ENCODE measurements at places on chromosomes 7 and 10. TPM values are rescaled to one million over a fixed set of nuclear protein-coding genes. Genes with fewer than 3 reads are reported as not detected.

- H3K27ac ChIP-seq: peak overlapping the region; percentile 43
- no peaks in the 10 kb centered on the region for H3K27me3 ChIP-seq
- no peak for DNase-seq
- H3K36me3 ChIP-seq: no peaks in the 10 kb centered on the region
Measured at GRCh38 chr10:110398419-110399105, 93.8 kb upstream of the SMNDC1 start.

DNA sequence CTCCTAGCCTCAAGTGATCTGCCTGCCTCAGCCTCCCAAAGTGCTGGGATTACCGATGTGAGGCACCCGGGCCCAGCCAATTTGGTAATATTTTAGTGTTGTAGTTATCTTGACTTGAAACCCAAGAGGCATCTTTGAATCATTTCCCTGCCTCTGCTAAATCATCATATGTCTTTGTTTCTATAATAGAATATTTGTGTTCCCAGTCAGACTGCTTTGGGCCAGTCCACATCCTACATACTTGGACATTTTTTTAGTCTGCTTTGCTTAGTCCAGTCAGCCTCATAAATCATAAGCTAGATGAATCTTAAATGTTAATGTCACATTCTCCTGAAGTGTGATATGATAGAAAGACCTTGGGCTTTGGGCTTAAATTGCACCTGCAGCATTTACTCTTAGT, 5.9 kb downstream of the STAM start:
- peak overlapping the region; percentile 83 for H3K27ac ChIP-seq
- no peaks in the 10 kb centered on the region for H3K27me3 ChIP-seq
- peaks cover 37% of the 10 kb centered on the region for H3K4me1 ChIP-seq
- DNase-seq: no peak

GRCh38 chr7:48118041-48118440, 29.0 kb downstream of the UPP1 start:
- H3K4me3 ChIP-seq: no peak overlapping the region
- no peaks in the 10 kb centered on the region for H3K4me1 ChIP-seq
- DNase-seq: no peak
- H3K27ac ChIP-seq: no peak overlapping the region
- no peaks in the 10 kb centered on the region for H3K27me3 ChIP-seq

- H3K27me3 ChIP-seq: no peaks in the 10 kb centered on the region
- no peak for DNase-seq
- no peaks in the 10 kb centered on the region for H3K36me3 ChIP-seq
Measured at GRCh38 chr7:55006499-55006898, 12.3 kb upstream of the EGFR start.

DNA sequence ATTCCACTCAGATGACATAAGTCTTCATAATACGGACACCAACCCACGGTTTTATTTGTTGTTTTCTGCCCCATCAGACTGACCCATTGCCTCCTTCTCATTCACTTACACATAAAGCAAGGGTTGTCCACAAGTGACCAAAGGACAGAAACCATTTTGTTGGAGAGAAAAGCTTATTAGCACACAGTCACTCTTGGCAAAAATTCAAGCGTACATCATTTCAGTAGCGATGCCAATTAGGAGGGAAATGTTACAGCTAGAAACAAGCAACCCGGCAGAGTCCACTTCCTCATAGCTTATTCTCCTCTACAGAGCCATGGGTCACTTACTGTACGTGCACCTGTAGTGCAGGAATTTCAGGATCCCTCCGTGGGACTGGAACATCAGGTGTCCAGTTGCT, 23.0 kb downstream of the ABLIM1 start:
- no peaks in the 10 kb centered on the region for H3K36me3 ChIP-seq
- no peaks in the 10 kb centered on the region for H3K27me3 ChIP-seq
- H3K4me1 ChIP-seq: peaks cover 51% of the 10 kb centered on the region
- DNase-seq: no peak

DNA sequence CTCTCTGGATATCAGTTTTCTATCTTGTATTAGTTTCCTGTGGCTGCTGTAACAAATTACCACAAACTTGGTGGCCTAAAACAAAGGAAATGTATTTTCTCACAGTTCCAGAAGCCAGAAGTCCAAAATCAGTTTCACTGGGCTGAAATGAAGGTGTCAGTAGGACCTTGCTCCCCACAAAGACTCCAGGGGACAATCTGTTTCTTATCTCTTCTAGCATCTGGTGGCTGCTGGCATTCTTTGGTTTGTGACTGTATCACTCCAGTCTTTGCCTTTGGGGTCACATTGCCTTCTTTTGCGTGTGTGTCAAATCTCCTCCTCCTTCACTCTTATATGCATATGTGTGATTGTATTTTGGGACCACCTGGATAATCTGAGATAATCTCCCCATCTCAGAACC, 153.0 kb upstream of the PRPS1L1 start:
- no peaks in the 10 kb centered on the region for H3K36me3 ChIP-seq
- H3K4me3 ChIP-seq: no peak overlapping the region
- no peak overlapping the region for H3K27ac ChIP-seq
- H3K4me1 ChIP-seq: peaks cover 39% of the 10 kb centered on the region
- no peak for DNase-seq
- H3K27me3 ChIP-seq: no peaks in the 10 kb centered on the region

DNA sequence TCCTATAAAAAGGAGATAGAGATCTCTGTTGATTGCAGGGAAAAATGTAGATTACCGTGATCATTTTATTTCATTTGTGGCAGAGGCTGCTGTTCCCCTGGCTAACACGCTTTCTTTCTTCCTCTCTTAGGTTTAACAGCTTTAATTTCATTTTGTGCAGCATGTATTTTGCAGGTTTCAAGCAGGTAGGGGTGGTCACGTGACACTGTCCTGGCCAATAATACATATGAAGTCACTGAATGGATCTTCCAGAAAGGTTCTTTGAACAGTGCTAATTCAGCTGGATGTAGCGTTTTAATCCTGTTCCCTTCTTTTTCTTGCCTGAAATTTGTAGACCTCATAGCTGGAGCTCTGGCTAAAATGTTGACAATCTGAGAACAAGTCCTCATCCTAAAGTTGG, 3.6 kb upstream of the EPHB6 start:
- H3K27ac ChIP-seq: no peak overlapping the region
- no peak for DNase-seq
- no peaks in the 10 kb centered on the region for H3K36me3 ChIP-seq
- H3K4me1 ChIP-seq: peaks cover 6% of the 10 kb centered on the region
- no peaks in the 10 kb centered on the region for H3K27me3 ChIP-seq

- no peaks in the 10 kb centered on the region for H3K4me1 ChIP-seq
- no peaks in the 10 kb centered on the region for H3K27me3 ChIP-seq
- H3K36me3 ChIP-seq: peaks cover 1% of the 10 kb centered on the region
- no peak overlapping the region for H3K27ac ChIP-seq
- no peak for DNase-seq
- H3K4me3 ChIP-seq: no peak overlapping the region
Measured at GRCh38 chr7:127809261-127809702, 157.3 kb downstream of the SND1 start.

GRCh38 chr7:69283421-69283820, 314.9 kb upstream of the AUTS2 start:
- H3K27me3 ChIP-seq: no peaks in the 10 kb centered on the region
- no peak for DNase-seq

DNA sequence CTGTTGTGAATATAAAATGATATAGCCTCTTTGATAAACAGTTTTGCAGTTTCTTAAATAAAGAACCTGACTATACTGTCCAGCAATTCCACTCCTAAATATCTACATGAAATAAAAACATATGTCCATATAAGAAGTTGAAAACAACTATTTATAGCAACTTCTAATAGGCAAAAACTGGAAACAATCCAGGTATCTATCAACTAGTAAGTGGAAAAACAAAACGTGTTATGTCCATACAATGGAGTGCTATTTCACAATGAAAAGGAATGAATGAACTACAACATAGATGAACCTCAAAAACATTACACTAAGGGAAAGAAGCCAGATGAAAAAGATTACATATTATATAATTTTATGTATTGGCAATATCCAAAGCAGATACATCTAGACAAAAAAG, 268.9 kb downstream of the CSTF2T start:
- H3K4me3 ChIP-seq: no peak overlapping the region
- no peaks in the 10 kb centered on the region for H3K27me3 ChIP-seq
- DNase-seq: no peak
- no peaks in the 10 kb centered on the region for H3K4me1 ChIP-seq

GRCh38 chr7:291373-292092, 1.6 kb downstream of the FOXL3 start:
- H3K4me3 ChIP-seq: no peak overlapping the region
- H3K36me3 ChIP-seq: no peaks in the 10 kb centered on the region
- no peak for DNase-seq
- H3K27ac ChIP-seq: no peak overlapping the region

DNA sequence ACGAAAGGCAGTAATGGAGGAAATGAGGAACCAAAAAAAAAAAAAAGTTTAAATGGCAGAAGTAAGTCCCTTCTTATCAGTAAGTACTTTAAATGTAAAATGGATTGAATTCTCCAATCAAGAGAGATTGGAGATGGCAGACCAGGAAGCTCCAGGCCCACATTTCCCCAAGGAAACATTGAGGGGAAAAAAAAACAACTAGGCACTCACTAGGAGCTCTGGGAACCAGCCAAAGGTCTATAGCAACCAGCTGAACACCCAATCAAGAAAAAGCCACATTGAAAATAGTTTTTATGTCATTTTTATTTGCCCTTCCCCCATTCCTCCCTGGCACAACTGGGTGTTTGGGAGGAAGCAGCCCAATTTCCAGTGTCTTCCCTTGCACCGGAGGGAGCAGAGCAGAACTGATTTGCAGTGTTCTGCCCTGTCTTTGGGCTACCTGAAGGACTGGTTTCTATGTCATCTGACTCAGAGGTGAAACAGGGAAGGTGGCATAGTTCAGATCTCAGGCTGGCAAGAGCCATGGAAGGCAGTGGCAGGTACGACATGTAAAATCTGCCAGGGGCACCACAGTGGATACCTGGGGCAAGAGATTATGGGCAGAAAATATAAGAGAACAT, 121.9 kb downstream of the SMURF1 start:
- no peak for DNase-seq
- H3K4me3 ChIP-seq: no peak overlapping the region
- H3K36me3 ChIP-seq: no peaks in the 10 kb centered on the region

DNA sequence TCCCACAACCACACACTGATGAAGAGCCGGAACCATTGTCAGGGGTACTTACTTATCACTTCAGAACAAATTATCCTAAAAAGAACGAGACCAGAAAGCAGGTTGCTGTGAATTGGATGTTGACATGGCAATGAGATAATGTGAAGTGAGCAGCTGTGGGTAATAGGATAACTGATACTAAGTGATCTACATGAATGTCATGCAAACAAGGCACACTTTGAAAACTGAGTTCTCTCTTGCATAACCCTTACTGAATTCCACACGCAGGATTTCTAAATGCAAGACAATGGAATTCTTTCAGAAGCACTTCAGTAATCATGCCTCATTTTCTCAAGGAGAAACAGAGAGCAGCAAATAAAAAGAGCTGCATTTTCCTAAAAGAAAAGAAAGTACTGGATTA, 242.5 kb upstream of the TMEM229A start:
- H3K36me3 ChIP-seq: no peaks in the 10 kb centered on the region
- H3K27ac ChIP-seq: no peak overlapping the region
- no peaks in the 10 kb centered on the region for H3K27me3 ChIP-seq
- H3K4me1 ChIP-seq: no peaks in the 10 kb centered on the region

- peaks cover 8% of the 10 kb centered on the region for H3K4me1 ChIP-seq
- no peak overlapping the region for H3K4me3 ChIP-seq
Measured at GRCh38 chr10:102831322-102832071, 5.7 kb downstream of the CYP17A1 start.

DNA sequence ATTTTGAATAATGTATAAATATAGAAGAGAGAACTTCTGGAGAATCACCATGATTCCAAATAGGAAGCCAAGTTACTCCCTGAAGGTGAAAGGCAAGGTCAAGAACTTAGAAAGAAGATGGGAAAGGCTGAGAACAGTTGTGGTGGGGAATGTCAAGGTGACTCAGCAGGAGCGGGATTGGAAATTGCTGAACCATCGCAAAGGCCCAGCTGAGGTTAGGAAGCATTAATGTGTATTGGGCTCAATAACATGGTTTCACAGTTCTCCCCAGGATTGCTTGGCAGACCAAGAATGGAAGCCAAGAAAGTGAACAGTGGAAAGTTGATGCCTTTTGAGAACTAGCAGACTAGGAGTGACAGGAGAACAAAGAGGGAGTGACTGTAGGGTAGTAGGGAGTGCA, 133.3 kb downstream of the VTI1A start:
- no peak overlapping the region for H3K27ac ChIP-seq
- H3K27me3 ChIP-seq: no peaks in the 10 kb centered on the region
- no peaks in the 10 kb centered on the region for H3K36me3 ChIP-seq
- no peak for DNase-seq
- H3K4me3 ChIP-seq: no peak overlapping the region

DNA sequence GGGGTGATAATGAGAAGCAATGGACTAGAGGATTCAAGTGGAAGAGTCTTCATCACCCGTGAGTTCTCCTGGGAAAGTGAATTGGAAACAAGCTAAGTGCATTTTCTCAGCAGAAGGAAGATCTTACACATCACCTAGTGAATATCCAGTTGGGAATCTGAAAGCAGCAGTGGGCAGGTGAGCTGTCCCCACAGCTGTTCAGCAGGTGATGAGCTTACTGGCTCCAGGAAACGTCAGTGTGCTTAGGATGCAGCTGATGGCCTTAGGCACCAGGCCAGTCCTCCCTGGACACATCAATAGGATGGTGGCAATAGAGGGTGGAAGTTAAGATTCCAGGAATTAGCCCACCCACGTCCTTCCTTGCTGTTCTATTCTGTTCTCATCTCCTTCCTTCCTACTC, 66.7 kb downstream of the NOD1 start:
- H3K4me1 ChIP-seq: no peaks in the 10 kb centered on the region
- no peaks in the 10 kb centered on the region for H3K36me3 ChIP-seq
- no peaks in the 10 kb centered on the region for H3K27me3 ChIP-seq
- H3K27ac ChIP-seq: no peak overlapping the region
- no peak overlapping the region for H3K4me3 ChIP-seq

- H3K36me3 ChIP-seq: no peaks in the 10 kb centered on the region
- no peak overlapping the region for H3K4me3 ChIP-seq
- no peaks in the 10 kb centered on the region for H3K27me3 ChIP-seq
- H3K4me1 ChIP-seq: no peaks in the 10 kb centered on the region
- no peak for DNase-seq
Measured at GRCh38 chr7:50359258-50359994, 54.9 kb downstream of the IKZF1 start.

DNA sequence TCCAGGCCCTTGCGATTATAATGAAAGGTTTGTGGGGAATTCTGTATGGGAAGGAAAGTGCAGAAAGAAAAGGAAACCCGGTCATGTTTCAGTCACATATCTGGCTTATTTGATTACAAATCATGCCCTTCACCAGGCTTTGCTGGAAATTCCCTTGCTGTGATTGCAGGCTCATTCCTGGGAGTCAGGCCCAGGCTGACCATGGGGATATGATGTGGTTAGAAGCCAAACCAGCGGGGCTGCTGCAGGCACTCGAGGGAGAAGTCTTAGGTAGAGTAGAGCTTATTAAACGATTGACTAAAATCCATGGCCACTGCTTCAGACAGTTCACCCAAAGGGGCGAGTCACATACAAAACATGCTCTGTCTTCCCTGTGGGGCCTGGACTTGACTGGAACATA, 16.2 kb downstream of the PKD1L1 start:
- H3K4me3 ChIP-seq: no peak overlapping the region
- no peak overlapping the region for H3K27ac ChIP-seq
- DNase-seq: no peak
- H3K27me3 ChIP-seq: no peaks in the 10 kb centered on the region
- H3K36me3 ChIP-seq: no peaks in the 10 kb centered on the region
- no peaks in the 10 kb centered on the region for H3K4me1 ChIP-seq

RSU1 gene
- total RNA-seq: 66.6 TPM

AHR gene
- 39.4 TPM for total RNA-seq

SEMA4G gene
- total RNA-seq: 81.2 TPM

CYP2C9 gene
- 1.4 TPM for total RNA-seq

CLRN3 gene
- 1.1 TPM for total RNA-seq

CACNA2D1 gene
- total RNA-seq: not detected

NODAL gene
- total RNA-seq: 1.3 TPM

WBP1L gene
- 26.3 TPM for total RNA-seq

C10orf67 gene
- not detected for total RNA-seq

TRIM73 gene
- 0.86 TPM for total RNA-seq

RADIL gene
- not detected for total RNA-seq

TMEM176B gene
- total RNA-seq: 31.4 TPM

FOXP2 gene
- not detected for total RNA-seq
